Stimulated activated CD4-positive, alpha-beta T cell treated with anti-CD3 and anti-CD28 coated beads, Interleukin-4, amount 100 ng/mL, for 24 hours (primary cell): ENCODE measurements at places on chromosomes 1 and 21.

DNA sequence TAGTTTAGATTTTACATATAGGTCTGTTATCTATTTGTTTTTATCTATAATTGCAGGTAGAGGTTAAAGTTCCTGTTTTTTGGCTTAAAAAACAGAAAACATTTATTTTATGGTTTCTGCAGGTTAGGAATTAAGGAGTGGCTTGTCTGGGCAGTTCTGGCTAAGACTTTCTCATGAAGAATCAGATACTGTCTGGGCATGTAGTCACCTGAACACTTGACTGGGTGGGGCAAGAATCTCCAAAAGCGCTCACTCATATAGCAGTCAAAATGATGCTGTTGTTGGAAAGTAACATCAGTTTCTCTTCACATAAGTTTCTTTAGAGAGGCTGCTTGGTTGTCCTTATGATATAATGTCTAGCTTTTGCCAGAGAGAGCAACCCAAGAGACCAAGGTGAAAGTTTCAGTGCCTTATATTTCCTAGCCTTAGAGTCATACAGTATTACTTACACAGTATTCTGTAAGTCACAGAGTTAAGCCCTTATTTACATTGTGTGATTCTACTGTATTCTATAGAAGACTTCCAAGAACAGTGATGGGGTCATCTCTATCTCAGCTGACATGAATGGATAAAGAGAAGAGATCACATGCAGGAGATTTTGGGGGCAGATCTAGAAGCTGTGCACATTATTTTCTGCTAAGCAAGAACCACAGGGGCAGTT is 125.4 kb upstream of the GPR52 start:
- no peak for DNase-seq

DNA sequence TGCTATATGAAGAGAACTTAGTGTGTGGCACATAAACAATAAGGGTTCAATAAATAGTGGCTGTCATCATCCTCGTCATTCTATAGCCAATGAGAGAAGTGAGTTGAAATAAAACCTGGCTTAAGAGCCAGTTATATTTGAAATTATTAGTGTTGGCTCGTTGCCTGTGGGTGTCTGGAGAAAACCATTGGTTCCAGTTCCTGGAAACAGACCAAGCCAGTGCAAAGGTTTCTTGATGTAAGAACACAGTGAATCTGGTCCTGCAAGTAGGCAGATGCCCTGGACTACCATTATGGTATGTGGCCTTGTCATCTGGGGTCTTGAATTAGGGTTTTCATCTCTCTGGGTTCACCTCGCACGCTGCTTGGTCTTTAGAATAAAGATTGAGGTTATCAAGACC is 43.3 kb downstream of the URB2 start:
- no peak for DNase-seq

DNA sequence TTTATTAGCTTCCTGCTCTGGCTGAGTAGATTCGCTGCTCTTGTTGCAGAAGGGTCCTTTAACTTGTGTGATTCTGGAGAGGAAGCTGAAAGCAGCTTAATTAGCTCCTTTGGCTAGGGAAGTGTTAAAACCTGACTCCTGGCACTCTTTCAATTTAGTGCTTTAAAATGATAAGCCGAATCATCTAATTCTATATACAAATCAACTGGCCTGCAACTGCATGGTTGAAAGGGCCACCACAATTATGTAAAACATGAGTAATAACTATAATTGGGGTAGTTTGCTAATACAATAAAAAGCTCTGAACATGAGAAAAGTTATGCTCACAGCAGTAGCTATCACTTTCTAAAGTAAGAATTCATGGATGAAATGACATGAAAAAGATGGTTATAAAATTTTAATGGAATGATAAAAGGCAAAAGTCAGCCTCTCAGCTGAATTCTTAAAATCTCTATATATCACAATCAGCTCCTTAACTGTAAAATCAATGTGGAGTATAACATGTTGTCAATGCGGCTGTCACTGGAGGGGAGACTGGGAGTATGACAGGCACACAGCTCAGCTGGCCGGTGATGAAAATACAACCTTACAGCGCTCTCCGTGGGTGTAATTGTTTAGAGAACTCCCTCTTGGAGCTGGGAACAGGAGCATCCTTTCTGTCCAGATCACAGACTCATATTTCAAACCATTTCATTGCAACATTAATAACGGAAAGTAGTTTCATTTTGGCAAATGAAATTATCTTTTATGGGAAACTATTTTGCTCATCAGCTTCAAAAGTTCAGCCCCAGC is 324.4 kb downstream of the KCTD3 start:
- no peak for DNase-seq

DNA sequence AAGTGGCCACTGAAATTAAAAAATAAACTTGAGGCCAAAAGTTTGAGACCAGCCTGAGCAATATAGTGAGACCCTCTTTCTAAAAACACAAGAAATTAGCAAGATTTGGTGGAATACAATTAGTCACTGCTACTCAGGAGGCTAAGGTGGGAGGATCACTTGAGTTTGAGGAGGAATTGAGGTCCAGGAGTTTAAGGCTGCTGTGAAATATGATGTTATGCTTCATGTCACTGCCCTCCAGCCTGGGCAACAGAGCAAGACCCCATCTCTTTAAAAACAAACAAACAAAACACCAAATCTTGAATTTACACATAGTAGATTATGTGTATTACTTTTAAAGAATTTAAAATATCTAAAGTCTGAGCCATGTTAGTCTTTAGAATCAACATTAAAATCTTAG is 6.3 kb upstream of the FNBP1L start:
- no peak for DNase-seq

- no peak for DNase-seq
Measured at GRCh38 chr1:145949219-145949618, 8.6 kb downstream of the LIX1L start.

DNA sequence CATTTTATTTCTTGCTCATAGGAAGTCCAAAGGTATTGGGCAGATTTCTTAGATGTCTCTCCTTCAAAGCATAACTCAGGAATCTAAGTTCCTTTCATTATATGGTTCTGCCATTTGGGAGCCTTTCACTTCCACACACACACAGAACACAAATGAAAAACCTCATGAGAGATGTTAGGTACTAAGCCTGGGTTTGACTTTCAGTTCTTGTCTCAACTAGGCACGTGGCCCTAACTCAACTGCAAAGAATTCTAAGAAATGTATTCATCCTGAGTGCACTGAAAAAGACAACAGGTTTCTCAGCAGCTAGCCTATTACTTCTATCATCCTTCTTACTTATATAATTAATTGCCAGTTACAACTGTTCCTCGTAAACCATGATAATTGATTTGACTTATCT is 190.0 kb upstream of the SAMSN1 start:
- DNase-seq = no peak

GRCh38 chr1:119140177-119141019 is at the start of gene WARS2:
Gene WARS2 (minus strand): TSS chr1:119140653. CDS start chr1:119140644, 9 bp downstream.
- peak; percentile 95 for DNase-seq

DNA sequence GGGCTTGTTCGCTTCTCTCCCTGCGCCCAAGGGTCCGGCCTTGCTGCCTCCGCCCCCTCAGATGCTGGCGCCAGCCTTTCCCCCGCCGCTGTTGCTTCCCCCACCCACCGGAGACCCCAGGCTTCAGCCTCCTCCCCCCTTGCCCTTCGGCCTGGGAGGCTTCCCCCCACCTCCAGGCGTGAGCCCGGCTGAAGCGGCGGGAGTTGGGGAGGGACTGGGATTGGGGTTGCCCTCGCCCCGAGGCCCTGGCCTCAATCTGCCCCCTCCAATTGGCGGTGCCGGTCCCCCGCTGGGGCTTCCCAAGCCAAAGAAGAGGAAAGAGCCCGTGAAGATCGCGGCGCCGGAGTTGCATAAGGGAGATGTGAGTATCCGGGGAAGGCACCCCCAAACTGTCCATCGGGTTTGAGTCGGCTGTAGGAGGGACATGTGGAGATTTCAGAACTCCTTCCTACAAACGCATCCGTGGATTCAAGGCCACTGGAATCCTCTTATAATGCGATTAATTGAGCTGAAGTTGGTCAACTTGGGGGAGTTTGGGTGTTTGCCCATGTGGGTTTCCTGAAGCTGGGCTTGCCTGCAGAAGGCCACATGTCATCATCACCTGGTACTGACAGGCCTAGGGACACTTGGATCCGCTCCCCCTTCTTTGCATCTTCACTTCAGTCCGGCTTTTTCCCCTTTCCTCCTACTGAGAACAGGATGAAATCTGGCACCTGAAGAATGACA is 707 bp downstream of the PRCC start:
- peak; percentile 49 for DNase-seq

- DNase-seq = no peak
Measured at GRCh38 chr21:46012154-46012553, 30.6 kb downstream of the COL6A1 start.

- DNase-seq = peak; percentile 75
Measured at GRCh38 chr1:159854693-159855192, 7.7 kb downstream of the VSIG8 start.

DNA sequence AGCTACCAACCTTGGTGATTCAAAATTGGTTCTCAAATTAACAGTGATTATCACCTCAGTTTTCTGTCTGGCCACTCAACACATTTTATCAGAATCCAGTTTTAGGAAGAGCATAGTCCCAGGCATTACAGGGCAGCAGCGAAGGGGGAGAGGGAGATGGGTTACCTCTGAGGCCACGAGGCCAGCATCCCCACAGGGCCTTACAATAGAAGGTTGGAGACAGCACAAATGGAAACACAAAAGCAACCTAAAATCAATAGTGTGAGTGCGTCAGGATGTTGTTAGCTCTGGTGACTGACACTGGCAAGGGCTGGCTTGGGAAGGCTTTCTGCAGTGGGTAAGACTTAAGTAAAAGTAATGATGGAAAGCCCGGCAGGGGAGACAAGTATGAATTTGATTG is 79.5 kb downstream of the JAK1 start:
- no peak for DNase-seq

DNA sequence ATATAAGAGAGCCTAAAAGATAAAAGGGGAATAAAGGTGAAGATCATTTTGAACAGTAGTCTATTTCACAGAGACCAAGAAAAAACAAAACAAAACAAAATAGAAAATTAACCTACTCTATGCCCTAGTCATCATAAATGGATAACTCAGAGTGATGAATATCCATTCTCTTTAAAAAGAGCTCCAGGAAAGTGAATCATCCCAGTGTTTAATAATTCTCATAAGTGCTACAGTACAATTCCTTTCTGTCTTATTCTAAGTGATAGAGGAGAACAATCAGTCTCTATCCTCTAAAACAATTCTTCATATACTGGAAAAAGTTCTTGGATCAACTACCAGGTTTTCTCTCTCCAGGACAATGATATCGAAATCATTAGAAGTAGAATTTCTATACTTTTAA is 45.8 kb downstream of the GDAP2 start:
- DNase-seq = no peak

GRCh38 chr1:16302709-16303627 is 49.3 kb downstream of the FBXO42 start:
- DNase-seq = no peak

DNA sequence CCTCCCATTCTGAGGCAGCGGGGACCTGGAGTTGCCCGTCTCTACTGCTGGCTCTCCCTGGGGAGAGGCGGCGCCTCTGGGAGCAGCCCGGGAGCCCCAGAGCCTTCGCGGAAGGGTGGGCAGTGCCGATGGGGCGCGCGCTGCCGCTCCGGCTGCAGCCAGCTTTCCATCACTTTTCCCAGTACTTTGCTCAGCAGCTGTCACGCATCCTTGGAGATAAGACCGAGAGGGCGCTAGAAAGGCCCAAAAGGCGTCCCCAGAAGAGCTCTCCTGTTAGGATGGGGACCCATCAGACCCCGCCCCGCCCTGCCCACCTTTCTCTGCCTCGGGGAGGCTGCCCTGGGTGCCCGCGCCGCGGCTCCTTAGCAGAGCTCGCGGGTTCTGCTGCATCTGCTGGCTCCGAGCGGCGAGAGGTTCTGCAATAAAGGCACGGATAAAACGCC is 534 bp downstream of the KCNH1 start:
- DNase-seq = no peak

DNA sequence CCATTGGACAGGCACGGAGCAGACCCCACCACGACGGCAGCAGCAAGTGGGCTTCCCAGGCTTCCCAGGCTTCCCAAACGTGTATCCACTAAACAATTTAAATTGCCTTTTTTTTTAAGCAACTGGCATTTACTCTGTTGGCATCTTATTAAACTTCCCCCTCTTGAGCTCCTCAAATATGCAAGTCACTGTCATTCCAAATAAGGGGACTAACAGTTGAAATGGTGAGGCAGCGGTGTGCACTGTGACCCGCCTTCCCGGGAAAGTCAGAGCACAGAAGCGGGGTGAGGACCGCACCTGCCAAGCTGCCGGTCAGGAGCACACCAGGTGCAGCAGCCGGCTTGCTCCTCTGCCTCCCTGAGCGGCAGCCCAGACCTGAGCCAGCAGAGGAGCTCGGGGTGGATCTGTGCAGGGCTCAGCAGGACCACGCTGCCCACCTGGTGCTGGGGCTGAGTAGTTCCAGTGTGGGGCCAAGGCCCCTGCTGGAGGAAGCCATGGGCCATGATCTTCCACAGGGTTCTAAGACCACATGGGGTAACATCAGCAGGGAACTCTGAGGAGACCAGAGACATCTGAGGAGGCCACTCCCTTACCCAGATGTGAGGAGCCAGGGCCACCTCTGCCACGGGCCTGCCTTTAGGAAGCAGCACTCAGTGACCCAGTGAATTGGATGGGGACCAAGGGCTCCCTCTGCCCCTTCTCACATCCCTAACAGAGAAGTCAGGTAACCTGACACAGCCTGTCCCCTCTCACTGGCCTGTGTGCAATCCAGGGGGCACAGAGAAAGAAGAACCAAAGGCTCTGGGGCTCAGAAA is 245.4 kb downstream of the NPHP4 start:
- no peak for DNase-seq

DNA sequence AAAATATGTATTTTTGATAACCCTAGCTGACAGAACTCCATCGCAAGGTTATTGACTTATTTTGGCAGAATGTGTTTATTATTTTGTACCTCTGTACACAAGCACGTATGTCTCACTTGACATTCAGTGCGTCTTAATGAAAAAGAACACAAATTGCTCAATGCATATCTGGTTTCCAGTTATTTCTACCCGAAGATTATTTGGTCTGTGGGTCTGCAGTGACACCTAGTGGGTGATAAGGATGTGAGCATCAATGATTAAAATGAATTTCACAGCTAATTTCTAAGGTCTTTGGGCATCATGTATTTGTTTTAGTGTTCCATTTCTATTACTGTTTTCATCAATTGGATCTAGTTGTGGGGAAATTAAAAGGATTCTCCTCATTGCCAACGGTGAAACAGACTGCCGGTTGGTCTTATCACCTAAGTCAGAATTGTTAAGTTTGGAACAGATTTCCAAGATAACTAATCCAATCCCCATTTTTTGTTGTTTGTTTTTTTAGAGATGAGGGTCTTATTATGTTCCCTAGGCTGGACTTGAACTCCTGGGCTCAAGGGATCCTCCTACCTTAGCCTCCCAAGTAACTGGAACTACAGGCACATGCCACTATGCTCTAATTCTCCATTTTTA is 13.9 kb downstream of the DDX20 start:
- DNase-seq = peak; percentile 59
